ENCODE measurements at places on chromosomes 1 and 21.

DNA sequence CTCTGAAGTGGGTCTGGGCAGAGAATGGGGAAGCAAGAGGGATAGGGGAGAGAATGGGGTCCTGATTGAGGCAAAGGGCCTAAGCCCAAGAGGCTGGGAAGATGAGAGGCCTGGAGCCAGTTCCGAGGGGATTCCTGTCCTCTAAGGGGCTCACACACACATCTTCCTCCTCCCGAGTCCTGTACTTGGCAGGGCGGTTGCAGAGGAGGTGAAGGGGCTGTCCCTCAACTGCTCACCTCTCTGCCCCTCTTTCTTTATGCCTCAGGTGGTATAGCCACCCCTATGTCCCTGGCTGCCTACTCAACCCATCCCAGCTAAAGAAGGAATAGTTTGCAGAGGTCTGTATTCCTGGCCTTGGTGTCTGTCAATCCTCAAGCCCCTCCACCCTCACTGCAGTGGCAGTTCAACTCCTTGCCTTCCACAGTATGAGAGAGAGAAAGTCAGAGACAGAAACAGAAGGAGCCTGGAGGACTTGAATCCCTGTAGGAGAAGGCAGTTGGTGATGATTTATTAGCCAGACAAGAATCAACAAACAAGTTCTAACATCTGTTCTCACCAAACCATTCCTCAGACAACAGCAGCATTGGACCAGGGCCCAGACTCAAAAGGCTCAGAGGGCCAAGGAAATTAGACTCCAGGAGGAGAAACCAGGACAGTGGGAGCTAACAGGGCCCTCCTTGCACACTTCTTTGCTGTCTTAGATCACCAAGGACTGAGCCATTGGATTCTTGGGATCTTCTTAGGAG, 10.7 kb downstream of the SH2D2A start:
- DNase-seq = no peak

- peak; percentile 16 for DNase-seq
Observed at GRCh38 chr1:1430992-1431844, 4.3 kb upstream of the VWA1 start.

DNA sequence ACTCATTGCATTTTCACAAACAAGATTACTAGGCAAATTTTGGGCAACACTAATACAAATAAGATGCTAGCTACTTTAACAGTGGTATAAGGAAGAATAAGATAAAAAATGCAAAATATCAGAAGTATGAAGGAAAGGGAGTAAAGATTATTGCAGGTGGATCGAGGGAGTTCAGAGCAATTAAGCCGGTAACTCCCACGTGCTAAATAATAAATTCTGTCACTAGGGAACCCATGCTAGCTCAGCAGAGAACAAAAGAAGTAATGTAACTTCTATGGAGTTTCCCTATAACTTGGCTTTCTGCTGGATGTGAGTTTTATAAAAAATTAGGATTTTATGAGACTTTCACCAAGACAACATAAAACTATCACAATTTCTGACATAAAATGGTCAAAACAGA, 470.5 kb upstream of the RGS18 start:
- DNase-seq = no peak

- no peak for DNase-seq
Observed at GRCh38 chr1:36154765-36155407, 1.1 kb upstream of the MAP7D1 start.

DNA sequence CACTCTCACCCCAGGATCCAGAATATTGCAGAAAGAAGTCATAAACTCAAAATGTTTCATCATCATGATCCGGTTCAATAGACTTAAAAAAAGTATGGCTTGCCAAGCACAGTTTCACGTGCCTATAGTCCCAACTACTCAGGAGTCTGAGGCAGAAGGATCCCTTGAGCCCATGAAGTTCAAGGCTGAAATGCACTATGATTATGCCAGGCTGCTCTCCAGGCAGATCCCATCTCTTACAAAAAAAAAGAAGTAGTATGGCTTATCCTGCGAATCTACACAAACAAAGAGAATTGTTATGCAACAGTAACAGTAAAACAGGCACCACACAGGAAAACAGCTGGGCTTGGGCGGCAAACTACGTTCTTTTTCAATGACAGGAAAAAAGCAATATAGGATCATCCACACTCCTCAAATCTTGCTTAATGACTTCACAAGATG, 76.2 kb downstream of the EIF4G3 start:
- peak; percentile 96 for DNase-seq

- DNase-seq = no peak
Observed at GRCh38 chr21:36396325-36396724, 11.1 kb downstream of the CHAF1B start.

- no peak for DNase-seq
Observed at GRCh38 chr21:43333298-43334062, 93.5 kb downstream of the SIK1 start.

- peak; percentile 80 for DNase-seq
Observed at GRCh38 chr1:167553136-167554027, at the start of gene CREG1. Gene CREG1 (minus strand): TSS chr1:167553762.

- DNase-seq = no peak
Observed at GRCh38 chr1:108124622-108125311, 75.4 kb downstream of the SLC25A24 start.

GRCh38 chr1:210222340-210223006, 10.1 kb upstream of the SERTAD4 start:
- no peak for DNase-seq
